ENCODE measurements at places on chromosomes 1 and 21.

GRCh38 chr1:59432531-59433439 lies 135.9 kb downstream of the FGGY start:
- no peak for DNase-seq

DNA sequence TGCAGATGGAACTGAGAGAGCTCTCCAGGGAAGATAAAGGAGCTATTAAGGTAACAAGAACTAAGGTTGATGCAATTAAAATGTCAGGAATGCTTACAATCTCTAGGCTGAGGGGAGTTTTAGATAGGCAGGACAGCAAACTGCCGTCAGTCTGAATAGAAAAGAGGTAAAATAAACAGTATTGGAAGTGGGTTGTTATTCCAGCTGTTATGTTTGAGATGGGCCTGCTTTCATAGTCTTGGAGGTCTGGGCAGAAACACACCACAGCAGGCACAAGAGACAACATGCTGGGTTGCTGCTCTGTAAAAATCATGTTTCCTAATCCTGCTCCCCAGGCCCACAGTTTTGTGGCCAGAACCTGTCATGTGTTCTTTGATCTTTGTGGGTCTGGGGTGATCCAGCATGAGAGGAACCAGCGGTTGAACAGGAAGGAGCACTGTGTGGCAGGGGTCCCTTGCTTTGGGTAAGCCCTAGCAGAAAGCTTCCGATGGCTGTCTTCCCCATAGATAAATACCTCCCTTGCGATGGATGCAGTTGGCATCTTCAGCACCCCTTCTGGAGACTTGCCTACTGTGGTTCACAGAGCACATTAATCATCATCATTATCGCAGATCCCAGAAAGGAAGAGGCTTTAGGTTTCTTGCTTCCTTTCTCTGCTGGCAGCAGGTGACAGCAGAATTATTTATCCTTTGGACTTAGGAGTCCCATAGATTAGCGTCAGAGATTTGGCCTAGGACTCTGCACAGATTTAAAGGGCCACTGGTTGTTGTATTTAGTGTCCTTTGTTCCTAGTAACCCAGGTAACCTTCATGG lies 97.1 kb downstream of the AK5 start:
- no peak for DNase-seq

DNA sequence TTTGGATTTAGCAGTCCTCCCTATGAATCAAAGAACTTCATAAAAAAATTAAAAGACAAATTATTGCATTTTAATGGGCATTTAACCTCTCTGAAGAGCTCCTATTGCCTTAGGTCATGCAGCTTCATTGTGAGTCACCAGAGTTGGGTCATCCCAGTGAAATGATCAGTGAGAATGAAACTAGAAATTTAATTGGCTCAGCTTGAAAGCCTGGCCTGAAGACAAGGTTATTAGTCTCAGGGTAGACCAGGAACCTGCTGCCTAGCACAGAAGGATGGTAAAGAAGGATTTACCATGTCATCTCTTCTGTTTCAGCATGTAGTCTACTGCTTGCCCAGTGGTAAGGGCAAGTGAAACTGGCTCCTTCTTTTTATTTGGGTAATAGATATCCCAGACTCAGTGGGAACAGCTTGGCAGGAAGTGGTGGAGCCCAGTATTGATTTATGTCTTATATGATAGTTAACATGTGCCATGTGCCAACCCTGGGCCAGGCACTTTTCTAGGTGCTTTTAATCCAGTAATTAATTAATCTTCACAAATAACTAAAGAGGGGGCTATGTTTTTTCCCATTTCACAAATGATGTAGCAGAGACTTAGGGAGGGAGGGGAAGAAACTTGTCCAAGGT lies 23.6 kb downstream of the LAMC2 start:
- no peak for DNase-seq

GRCh38 chr1:167272369-167272957 lies 51.8 kb downstream of the POU2F1 start:
- no peak for DNase-seq

DNA sequence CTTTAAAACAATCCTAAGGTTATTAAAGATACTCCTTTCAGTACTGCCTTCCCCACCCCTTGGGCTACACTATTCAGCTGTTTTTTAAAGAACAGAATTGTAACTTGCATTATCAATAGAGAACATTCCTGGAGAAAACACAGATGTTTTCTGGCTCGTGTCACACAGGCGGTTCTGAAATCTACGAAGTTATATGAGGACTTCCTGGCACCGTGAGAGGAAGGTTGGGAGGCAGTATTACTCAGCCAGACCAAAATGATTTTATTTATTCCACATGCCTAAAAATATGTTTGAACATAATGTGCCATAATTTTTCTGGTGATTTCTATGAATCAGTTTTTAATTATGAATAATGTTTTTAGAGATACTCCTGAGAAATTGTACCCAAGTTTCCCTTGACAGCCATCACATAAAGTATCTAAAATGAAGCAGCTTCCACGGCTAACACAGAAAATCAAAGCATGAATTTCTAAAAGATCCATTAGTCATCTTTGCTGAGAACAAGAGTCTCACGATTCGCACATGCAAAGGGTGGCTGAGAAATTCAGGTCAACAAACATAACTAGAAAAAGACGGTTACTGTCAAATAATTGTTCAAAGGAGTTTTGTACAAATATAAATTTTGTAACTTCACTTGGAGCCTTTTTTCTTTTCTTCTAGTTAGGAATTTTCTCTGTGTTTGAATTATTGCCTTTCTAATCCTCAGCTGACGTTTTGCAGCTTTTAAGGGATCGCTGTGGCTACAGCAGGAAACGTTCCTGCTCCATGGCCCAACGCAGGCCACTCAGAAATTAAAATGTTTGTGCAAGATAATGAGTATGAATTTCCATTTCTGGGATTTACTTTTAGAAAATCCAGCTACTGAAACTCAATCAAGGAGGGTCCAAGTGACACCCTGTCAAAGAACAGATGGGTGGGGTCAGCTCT lies 8.0 kb upstream of the SIM2 start:
- no peak for DNase-seq

- DNase-seq = no peak
Observed at GRCh38 chr21:16426936-16427335, 697.2 kb downstream of the USP25 start.

GRCh38 chr1:40651138-40651857 lies 14.2 kb downstream of the RIMS3 start:
- DNase-seq = no peak

DNA sequence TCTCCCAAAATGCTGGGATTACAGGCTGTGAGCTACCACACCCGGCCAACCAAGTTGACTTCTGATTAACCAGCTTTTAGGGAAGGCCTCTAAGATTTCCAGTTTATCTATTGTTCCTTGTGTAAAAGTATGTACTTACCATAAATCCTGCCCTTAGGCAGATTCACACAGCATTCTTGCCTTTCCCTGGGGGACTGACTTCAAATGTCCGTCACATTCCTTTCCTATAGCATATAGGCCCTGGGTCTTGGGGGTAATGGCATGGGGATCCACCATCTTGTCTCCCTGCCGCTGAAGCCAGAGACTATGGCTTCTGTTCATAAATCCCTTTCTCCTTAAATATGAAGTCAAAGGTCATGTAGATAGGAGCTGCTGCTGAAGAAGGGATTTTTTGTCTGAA lies 872 bp upstream of the PINK1 start:
- DNase-seq = no peak

- no peak for DNase-seq
Observed at GRCh38 chr1:209417761-209418160, 165.8 kb upstream of the CAMK1G start.

DNA sequence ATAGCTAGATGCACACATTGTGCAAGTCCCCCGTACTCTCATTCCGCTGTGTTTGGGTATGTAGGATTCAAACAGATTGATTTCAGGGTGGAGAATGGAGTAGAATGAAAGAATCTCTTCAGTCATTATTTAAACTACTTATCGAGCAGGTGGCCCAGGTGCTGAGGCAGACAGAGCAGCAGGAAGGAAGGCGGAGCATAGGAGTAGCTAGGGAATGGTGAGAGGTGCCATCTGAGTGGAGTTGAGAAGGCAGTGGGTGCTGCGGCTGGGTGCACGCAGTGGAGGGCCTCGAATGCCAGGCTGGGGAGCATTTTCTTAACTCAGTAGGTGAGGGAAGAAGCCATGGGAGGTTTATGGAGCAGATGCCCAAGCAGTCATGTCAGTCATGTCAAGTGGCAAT lies 45.2 kb upstream of the CD101 start:
- DNase-seq = no peak

- no peak for DNase-seq
Observed at GRCh38 chr1:156860113-156860627, 495 bp upstream of the NTRK1 start.

DNA sequence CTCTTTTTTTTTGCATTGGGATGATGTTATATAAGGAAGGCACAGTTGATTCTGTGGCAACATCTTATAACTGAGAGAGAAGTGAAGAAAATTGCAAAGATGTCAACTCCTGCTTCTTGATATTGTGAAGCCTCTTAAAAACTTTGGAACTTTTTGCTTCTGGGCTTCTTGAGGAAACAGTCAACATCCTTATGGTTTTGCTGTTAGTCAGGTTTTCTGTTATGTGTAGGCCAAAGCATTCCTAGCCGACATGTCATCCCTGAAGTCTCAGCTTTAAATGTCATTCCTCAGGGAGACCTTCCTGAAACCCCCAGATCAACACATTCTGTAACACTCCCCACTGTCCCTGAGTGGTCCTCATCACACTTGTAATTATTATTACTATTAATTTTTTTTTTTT lies 12.6 kb downstream of the FALEC start:
- DNase-seq = no peak

DNA sequence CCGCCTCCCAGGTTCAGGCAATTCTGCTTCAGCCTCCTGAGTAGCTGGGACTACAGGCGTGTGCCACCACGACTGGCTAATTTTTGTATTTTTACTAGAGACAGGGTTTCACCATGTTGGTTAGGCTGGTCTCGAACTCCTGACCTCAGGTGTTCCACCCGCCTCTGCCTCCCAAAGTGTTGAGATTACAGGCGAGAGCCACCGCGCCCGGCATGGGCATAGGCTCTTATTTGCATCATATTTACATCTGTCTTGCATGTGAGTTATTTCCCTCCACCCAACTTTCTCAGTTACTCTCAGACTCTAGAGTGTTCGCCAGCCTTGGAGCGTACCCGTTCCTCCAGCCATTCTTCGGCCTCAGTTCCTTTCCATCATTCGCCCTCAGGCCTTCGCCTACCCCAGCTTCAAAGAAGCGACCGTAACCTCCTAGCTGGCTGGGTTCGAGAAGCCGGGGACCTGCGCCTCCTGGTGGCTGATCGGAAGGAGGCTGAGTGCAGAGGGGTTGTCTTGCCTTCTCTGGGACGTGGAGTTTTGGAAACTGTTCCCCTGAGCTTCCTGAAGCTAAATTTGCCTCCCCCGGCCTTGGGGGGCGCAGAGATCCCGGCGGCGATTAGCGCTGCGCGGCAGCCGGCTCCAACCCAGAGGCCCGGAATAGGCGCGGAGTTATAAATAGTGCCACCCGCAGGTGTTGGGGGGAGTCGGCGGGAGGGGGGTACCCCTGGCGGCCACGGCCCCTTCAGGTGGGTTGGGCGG lies 3.6 kb upstream of the ZBTB7B start:
- DNase-seq = no peak

GRCh38 chr1:217270101-217270500 lies 360.8 kb downstream of the GPATCH2 start:
- DNase-seq = no peak

GRCh38 chr1:63877816-63878215 lies 104.0 kb downstream of the ROR1 start:
- no peak for DNase-seq

- no peak for DNase-seq
Observed at GRCh38 chr1:244639561-244639960, 13.4 kb upstream of the DESI2 start.

DNA sequence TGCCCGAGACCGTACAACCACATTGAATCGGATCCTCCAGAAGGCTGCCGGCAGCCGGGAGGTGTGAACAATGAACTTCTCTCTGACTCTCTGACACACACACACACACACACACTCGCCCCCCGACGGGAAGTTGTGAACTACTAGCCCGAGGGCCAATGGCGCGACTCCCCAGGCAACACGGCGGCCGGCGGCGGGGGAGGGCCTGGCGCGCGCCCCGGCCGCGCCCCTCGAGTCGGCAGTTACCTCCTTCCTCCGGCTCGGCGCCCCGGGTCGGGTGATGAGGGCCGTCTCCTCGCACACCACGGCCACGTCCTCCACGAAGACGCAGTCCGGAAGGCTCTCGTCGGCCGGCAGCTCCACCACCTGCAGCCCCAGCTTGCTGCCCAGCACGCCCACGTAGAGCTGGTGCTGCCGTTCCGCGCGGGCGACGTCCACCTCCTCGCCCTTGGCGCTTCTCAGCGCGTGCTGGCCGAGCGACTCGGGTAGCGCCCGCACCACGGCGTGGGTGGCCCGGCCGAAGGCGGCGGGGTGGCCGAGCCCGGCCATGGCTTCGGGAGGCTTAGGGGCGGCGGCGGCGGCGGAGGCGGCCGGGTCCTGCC lies 361 bp downstream of the DDAH1 start:
- DNase-seq = peak; percentile 17

GRCh38 chr1:162197041-162197531 lies 127.6 kb downstream of the NOS1AP start:
- DNase-seq = no peak

DNA sequence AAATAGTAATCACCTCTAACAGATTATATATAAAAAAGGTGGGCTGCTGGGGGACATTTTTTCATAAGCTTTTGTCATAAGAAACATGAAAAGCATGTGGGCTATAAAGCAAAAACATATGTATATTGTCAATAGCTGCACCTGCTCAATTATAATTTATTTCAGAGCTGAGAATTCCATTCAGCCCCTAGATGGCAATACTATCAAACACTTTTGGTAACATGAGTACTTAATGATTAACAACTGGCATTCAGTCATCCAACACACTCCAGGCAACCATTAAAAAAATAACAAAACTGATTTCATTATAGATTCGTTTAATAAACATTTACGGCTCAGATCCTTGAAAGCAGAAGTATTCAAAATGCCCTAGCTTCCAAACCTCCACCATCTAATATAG lies 115.1 kb downstream of the KCTD3 start:
- DNase-seq = peak; percentile 29

- no peak for DNase-seq
Observed at GRCh38 chr21:18716578-18717138, 313.1 kb upstream of the TMPRSS15 start.

DNA sequence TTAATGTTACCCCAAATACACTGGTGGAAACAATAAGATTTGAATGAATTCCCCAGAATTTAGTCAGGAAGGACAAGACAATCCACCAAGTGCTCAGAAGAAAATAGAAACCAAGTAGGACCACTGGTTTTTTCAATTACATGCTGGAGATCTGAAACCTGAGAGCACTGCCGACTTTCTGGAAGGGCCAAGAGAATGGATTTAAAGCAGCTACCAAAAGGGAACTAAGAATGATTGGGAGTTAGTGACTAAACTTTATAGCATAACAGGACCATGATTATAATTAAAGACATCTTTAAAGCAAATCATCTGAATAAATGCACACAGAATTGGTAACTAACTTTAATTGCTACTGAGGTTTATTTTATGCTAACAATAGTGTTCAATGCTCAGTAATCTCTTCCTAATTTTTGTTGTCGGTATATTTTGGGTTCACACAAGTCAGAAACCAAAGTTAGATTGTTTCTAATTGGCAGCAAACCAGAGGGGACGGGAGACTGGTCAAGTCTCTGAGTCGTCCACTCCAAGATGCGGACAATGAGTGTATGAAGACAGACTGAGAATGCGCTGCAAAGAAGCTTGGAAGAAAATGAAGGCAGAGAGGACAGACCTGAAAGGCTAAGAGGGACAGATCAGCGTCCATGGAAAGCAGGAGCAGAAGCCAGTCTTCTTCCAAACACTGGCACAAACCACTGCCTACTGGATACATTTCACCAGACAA lies 2.3 kb upstream of the RGS13 start:
- DNase-seq = no peak

Measured in NCI-H1417 treated with DMSO at 0.1 percent for 48 hours (cell line).